ENCODE measurements at places on chromosomes 3 and 15.

GRCh38 chr15:33810806-33811205, 157.5 kb upstream of the CHRM5 start:
- DNase-seq = no peak

DNA sequence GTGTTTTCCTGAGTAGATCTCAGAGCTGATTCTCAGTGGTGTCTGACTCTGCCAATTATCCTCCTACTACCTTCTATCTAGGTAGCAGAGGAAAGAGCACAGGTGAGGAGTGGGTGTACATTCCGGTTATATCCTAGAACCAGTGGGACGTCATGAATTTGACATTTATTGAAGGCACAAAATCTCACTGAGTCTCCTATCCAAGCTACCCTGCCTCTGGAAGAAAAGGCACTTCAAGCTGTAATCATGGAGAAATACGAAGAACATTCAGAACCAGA, 952.2 kb downstream of the TUSC7 start:
- DNase-seq = no peak

GRCh38 chr15:39478996-39479395, 101.9 kb upstream of the THBS1 start:
- DNase-seq = no peak

- no peak for DNase-seq
These were observed 17.5 kb downstream of the ABCF3 start for GRCh38 chr3:184203526-184203925.

- DNase-seq = peak; percentile 62
These were observed 28.3 kb upstream of the MASP1 start for GRCh38 chr3:187319699-187320302.
